ENCODE measurements at places on chromosomes 6 and 20.
A peak's percentile ranks its signal among the peaks of the same experiment; 100 is the strongest.

- DNase-seq: no peak
These were observed 248.0 kb upstream of the RREB1 start for GRCh38 chr6:6859722-6860121.

- DNase-seq: no peak
These were observed 19.0 kb upstream of the UTRN start for GRCh38 chr6:144266091-144266649.

- no peak for DNase-seq
These were observed 152.1 kb downstream of the SAMD5 start for GRCh38 chr6:147660334-147661311.

DNA sequence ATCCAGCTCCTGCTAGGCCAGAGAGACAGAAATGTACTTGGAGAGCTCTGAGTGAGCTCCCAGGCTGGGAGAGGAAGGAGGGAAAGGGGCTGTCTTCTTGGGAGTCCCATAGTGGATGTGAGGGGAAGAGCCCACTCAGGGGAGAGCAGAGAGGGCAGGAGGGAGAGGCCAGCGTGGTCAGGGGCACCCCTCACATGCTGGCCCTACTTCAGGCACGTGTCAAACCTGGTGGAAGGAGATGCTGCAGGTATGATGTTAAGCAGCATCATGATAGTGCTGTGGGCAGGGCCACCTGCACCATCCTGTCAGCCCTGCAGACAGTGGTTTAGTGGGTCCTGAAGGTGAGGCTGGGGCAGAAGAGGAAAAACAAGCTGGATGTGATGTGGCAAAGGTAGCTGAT lies 265.4 kb upstream of the RNF24 start:
- no peak for DNase-seq

GRCh38 chr6:156359912-156360311 lies 417.3 kb upstream of the ARID1B start:
- no peak for DNase-seq

DNA sequence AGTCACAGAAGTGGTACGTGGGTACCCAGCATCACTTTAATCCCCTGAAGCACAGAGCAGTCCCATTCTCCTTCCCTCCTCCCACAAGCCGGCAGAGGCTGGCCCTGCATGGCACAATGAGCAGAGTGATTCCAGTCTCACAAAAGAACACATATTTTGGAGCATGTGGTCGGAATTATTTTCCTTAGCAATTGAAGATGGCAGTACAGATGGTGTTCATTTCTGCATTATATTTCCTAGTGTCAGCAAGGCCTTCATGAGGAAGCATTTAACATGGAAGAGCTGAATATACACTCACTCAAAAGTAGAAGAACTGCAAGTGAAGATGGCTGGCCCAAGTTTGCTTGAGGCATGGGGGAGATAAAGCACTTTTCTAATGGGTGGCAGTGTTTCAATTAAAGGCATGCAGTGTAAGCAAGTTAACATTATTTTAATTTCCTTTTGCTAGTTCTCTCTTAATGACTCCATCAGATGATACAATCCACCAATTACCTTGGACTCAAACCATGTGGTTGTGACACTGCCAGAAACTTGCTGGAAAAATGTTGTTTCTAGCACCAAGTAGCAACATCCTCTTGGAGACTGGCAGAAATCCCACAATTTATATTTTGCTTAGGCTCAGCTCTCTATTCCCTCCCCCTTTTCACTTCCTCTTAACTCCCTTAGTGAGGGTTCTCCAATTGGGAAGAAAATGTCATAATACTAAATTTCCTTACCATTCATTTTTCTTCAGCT lies 74.4 kb downstream of the ARHGAP18 start:
- DNase-seq: peak; percentile 33

DNA sequence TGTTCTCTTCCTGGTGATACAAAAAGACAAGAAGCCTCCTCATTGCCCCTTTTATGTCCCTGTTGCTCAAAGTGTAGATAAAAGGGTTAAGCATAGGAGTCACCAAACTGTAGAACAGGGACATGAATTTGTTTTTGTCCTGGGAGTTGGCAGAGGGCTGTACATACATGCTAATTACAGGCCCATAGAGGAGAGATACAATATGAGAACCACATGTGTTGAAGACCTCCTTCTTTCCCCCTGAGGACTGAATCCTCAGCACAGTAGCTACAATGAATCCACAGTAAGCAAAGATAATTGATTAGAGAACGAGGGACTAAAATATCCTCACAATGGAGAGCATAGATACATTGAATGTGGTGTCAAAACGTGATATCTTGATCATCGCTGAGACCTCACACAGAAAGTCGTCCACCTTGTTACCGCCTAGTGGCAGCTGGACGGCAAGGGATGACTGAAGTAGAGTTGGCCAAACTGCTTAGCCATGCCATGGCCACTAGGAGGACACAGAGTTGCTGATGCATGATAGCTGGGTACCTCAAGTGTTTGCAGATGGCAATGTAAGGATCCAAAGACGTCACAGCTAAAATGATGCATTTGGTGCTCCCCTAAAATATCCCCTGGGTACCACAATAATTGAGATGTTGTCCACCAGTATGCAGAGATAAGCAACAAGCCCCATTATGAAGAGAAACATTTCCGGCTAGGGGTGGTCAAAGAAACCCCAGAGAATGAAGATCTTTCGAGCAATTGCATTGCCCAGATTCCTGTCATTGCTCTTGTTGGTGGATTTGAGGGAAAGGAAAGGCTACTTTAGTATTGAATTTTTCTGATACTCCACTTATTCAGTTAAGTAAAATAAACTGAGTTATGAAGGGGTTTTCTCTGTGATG lies 15.0 kb downstream of the OR2B3 start:
- no peak for DNase-seq

DNA sequence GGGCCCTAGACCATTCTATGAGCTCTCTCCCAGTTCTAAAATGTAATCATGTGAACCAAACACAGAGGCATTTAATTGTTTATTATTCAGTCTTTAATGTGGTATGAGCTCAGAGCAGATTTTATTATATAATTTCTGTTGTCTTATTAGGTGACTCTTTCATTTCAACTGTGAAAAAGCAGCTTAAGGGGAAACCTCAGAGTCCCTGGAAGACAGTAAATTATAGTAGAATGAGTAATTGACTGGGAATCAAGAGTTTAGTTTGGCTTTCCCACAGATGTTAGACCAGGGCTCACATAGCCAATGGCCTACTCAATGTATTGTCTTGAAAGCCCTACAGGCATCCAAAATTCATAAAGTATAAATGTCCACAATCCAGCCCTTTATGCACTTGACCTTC lies 390.4 kb upstream of the SLC35B3 start:
- DNase-seq: no peak

DNA sequence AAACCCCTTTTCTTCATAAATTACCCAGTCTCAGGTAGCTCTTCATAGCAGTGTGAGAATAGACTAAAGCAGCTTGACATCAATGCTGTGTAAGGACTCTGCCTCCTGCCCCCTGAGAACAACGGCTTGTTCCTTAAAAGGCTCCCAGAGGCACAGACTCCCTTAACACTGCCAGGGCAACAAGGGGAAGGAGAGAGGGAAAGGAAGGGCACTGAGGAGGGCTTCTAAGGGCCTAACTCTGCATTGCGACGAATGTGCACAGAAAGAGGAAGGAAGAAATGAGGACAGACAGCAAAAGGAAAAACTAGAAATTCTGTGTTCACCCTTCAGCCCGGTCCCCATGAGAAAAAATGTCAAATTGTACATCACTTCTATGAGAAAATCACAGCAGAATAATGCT lies 74.0 kb downstream of the AGPAT4 start:
- no peak for DNase-seq

- DNase-seq: no peak
These were observed 72.9 kb downstream of the SNX5 start for GRCh38 chr20:17895641-17896171.

GRCh38 chr6:36721369-36722140 lies 23.9 kb downstream of the RAB44 start:
- DNase-seq: no peak

GRCh38 chr6:144131248-144131709 lies 19.0 kb upstream of the STX11 start:
- DNase-seq: peak; percentile 58

DNA sequence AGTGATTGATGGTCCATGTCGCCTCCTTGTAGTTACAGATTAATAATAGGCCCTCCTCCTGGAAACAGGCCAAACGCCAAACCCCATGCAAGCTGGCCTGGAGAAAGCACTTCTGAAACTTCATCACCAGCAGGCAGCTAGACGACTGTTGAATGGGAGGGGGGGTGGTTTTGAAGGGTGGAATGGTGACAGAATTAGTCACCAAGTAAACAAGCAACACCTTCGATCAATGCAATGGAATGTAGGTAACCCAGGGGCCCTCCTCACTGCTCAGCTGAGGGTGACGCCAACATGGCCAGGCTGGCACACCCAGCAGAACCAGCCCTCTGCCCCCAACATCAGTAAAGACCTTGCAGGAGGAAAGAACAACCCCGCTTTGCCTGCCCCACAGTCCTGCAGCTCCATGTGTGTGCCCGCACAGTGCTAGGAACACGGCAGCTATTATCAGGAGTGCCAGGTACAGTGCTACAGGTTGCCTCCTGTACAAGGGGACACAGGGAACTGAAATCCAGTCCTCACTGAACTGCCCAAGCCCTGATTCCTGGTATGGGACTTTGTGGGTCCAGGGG lies 2.7 kb downstream of the BCAS1 start:
- DNase-seq: no peak

DNA sequence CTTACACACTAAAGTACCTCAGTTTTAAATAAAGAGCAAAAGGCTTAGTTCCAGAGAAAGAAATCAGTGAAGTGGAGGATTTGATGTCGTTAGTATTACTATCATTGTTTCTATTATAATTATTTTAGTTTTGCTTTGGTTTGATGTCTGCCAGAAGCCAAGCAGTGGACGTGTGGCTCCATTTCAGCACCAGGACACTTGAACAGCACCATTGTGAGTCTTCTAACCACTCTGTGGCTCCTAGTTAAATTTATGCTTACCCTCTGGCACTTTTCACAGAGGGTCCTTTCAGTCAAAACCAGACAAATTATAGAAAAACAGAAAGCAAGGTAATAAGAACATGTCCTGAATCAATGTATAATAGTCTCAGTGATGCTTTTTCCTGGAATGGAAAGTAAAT lies 3.4 kb downstream of the COL9A1 start:
- DNase-seq: no peak

DNA sequence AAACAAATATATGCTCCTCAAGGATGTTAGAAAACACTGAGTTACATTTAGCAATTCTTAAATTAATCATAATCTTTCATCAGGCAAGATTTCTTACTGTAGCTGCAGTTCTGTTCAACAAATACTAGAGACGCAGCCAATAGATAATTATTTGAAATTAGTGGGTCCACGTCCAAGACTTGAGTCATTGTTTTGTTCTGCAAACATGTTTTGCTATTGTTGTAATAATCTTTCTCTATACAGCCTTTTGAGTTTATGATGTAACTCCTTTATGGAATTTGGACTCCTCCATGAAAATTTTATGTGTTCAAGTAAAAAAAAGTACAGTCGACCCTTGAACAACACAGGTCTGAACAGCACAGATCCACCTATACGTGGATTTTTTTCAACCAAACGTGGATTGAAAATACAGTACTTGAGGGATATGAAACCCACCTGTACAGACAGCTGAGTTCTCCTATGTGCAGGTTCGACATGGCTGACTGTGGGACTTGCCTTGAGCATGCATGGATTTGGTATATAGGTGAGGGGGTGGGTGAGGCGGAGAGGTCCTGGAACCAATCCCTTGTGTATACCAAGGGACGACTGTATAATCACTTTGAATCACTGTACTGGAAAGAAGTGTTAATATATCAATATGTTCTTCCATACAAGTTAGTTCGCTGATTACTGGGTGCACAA lies 41.3 kb upstream of the SLC22A16 start:
- no peak for DNase-seq

GRCh38 chr20:37336369-37337207 lies 9.4 kb upstream of the SRC start:
- no peak for DNase-seq

- DNase-seq: no peak
These were observed 12.7 kb downstream of the CST8 start for GRCh38 chr20:23503649-23504048.

DNA sequence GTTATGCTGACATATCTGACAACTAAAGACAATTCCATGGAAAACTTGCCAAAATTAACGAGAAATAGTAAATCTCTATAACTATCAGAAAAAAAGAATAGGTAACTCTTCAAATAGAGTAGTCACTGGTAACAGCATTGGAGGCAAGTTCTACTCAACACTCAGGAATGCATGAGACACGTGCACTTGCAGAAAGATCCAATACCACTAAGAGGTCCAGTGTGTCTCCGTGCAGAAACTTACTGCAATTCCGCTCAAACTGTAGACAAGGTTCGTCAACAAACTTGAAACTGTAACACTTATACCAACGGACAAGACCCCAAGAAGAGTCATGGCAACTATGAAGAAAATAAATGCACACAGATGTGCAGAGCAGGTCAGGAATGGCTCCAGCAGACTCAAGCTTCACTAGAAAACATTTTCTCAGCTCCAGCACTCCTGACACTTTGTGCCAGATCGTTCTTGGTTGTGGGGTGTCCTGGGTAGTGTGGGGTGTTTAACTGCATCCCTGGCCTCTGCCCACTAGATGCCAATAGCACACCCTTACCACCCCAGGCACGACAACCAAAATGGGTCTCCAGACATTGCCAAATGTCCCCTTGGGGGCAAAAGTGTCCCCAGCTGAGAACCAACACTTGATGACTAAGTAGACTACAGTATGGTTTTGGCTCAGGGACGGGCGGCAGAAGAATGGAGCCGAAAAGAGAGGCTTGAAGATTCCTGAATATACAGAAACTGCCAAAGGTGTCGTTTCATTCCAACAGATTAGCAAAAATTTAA lies 134.8 kb downstream of the DTNBP1 start:
- DNase-seq: no peak

- DNase-seq: no peak
These were observed 59.1 kb upstream of the F13A1 start for GRCh38 chr6:6379573-6379972.

DNA sequence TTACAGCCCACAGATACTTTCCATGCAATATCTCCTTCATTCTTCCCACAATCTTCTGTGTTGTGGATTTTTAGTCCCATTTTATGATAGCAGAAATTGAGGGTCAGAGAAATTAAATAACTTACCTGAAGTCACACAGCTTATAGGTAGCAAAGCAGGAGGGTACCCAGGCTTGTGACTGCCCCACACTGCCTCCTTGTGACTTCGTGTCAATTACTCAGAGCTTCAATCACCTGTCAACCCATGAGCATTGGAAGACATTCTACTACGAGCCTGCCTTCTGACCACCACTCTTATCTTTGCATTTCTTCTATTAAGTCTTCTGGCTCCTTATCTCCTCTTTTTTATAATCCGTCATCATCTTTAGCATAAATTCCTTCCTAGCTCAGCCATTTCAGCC lies 71.6 kb upstream of the NRSN1 start:
- no peak for DNase-seq

Data from BJ (cell line).